ENCODE measurements at places on chromosomes 11 and 22.

DNA sequence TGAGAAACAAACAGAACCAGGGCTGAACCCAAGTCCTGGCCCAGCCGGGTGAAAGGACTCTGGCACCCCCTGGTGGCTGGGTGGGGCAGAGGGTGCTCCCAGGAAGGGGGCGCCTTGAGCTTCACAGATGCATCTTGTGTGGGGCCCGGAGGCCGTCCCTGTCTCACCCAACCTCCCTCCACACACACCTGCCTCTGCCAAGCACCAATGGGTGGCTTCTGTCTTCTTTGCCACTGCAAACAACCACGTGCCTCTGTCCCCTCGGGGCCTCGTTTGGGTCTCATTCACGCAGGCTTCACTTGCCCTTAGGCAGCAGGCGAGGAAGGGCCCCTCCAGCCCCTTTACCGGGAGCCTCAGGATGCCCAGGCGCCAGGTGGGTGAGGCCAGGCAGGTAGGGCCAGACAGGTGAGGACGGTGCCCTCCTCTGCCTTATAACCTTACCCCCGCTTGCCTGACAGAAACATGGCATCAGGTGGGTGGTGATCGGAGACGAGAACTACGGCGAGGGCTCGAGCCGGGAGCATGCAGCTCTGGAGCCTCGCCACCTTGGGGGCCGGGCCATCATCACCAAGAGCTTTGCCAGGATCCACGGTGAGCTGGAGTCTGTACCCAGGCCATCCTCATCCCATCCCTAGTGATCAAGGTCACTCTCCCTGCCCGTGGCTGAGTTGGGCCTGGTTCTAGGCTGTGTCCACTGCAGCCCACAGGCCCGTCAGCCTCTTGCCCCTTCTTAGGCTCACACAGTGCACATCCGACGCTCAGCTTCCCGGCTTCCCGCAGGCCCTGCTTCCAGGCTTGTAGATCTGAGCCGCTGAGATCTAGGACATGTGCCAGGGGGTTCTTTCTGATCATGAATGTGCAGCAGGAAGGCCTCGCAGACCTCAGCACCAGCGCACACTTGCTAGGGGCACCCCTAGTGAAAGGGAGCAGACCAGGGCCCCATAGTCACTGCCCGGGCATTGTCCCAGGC lies 17.2 kb downstream of the POLR3H start:
- DNase-seq = peak; percentile 36

- no peak for DNase-seq
These were observed 7.3 kb downstream of the PACSIN2 start for GRCh38 chr22:43007519-43008102.

GRCh38 chr11:68950270-68950669 lies 30.5 kb downstream of the MRGPRD start:
- no peak for DNase-seq

DNA sequence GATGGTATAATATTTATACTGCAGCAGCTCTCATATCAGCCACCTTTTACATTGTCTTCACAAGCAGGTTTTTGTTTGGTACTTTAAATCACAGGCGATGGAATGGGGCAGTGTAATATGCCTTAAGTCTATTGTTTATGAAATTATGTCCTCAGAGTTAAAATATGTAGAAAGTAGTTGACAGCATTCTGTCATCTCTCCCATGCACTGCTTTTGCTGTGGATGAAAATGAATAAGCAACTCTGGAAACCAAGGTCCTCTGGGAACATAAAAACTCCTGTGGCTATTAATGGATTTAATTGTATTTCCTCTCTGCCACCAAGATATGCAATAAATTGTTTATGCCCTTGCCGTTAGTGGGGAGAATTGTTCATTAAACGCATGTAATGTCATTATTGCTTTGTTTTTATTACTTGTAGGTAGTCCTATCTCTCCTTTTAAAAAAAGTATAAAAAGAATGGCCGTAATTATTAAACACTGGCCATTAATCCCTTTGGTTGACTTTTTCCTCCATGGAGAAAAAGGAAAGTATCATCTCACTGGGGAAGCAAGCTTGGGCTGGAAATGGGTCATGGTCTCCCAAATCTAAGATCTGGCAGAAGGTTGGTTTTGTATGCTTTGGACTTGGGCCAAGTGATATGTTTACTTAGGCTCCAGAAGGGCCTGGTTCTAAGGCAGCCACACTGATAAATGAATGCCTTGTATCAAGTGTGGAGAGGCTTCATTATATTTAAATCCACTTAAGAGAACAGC lies 13.1 kb downstream of the PACS1 start:
- DNase-seq = no peak

DNA sequence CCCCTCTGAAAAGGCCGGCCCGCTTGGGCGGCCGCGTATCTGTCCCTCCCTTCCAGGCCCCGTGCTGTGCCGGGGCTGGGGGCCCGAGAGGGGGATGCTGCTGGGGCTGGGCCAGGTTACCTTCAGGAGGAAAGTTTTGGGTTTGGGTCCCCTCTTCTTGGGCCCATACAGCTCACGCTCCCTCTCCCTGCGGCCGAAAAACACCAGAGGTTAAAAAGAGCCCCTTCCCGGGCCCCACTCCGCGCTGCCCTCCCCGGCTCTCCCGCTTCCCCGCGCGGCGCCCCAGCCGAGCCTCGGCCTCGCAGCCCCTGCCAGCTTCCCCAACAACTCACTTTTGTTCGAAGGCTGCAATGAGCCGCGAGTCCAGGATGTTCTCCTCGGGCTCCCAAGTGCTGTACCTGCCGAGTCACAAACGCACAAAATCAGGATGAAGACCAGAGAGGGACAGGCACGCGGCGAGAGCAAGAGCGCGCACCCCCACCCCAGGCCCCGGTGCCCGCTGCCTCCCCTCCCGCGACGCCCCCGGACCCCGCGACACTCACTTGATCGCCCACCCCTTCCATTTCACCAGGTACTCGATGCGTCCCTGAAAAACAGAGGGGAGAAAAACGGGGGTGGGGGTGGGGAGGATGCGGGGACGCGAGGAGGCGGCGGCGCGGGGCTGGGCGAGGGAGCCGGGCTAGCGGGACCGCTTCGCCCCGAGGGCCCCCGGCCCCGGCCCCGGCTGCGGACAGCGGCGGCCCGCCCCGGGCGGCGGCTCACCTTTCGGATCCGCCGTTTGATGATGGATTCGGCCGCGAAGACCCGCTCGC lies 450 bp downstream of the CBX6 start:
- DNase-seq = no peak

GRCh38 chr11:13965337-13965736 lies 2.8 kb downstream of the SPON1 start:
- no peak for DNase-seq

DNA sequence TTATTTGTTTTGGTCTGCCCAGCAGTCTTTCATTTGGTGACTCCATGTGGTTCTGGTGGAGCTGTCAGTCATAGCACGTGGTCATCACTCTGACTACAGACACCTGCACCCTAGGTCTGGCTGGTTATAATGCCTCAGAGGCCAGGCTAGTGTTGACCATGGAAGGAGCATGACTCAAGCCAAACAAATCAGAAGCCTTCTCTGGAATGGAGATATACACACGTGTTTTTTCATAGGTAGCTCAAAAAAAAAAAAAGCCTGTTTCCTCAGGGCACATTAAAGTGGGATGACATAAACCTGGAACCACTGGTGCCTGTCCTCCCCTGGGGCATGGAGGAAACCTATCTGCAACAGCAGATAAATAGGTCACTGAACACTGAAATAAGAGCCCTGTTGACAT lies 8.1 kb upstream of the PLAAT3 start:
- no peak for DNase-seq

DNA sequence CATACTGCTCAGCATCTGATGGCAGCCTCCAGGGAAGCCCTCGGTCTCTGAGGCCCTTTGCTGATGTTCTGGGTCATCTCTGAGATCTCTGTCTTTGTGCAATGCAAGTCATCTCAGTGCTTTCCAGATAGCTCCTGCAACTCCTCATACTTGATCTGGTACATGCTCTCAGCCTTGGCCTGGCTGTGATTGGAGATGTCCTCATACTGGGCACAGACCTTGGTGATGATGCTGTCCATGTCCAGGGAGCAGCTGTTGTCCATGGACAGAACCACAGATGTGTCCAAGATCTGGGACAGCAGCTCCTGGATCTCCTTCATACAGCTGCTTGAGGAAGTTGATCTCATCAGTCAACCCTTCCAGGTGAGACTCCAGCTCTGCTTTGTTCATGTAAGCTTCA lies 69.1 kb downstream of the SIK2 start:
- no peak for DNase-seq

DNA sequence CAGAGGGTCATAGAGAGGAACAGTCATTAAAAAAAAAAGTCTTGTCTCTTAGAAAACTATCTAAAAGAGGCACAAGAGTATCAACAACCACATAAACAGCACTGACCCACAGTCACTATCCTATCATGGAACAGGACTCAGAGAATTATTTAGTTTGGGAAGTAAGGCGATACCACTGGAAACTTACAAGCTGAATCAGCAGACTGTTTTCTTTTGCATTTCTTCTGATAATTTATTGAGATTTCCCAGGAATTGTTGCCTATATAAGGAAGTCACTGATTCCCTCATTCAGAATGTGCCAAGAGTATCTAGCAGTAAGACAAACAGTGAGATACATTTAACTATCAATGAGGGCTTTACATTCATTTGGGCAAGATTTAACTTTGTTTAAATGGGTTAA lies 304.1 kb downstream of the GUCY1A2 start:
- DNase-seq = no peak

DNA sequence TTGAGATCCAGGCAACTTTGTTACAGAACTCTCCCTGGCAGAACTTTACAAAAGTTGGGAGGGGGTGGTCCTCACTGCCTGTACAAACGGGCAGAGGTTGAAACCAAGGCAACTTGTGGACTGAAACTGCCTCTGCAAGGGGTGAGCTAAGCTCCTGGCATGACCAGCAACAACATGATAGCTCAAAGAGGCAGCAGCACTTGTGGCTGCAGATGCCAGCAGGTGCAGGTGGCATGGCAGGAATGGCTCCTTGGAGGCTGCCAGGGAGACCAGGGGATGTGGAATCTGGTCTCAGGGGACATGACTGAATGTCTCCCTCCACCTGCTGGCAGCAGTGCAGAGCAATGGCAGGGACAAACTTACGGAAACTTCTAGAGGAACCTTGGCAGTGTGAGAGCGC lies 38.8 kb upstream of the PHF21A start:
- no peak for DNase-seq

- no peak for DNase-seq
These were observed 21.2 kb downstream of the PDE2A start for GRCh38 chr11:72652873-72653630.

DNA sequence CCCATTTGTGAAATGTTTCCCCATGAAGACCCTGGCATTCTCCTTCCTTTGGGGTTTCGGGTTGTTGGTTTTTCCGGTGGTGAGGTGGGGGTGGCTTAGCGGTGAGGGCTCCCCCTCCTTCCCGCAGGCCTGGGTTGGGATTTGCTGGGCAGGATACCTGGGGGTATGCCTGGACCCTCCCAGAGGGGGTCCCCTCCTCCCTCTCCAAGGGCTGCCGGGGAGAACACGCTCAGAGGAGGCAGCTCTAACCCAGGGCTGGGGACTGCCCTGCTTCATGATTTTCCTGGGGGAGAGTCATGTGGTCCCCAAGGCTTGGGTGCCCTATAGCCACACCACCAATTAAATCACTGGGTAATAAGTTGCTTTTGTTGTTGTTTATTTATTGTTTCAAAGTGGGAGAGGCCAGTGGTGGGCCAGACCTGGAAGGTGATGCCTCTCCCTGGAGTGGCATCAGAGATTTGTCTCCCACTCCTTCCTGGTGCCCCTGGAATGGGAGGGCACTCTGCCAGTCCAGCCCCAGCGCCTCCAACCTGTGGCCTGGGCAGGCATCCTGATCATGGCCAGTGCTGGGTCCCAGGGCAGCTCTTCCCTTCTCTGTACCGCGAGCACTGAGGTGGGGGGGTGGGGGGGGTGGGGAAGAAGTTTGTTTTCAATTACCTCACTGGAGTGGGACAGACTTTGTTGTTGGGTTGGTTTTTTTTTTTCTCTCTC lies 1.3 kb upstream of the CLCF1 start:
- DNase-seq = no peak

DNA sequence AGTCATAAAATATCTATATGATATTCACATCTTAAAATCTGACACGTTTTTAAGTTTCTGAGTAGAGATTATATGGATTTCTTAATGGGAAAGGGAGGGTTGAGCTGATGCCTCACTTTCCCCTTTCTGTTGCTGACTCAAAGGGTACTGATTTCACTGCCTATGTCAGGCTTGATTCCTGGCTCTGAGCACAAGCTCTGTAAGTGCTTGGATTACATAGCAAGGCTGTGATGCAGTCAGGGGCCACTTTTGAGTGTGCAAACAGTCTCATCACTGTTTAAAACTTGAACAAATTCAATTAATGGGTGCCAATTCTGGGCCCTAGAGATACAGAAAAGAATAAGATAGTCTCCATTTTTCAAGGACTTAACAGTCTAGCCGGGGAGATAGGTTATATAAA lies 14.4 kb downstream of the ATXN10 start:
- DNase-seq = no peak

DNA sequence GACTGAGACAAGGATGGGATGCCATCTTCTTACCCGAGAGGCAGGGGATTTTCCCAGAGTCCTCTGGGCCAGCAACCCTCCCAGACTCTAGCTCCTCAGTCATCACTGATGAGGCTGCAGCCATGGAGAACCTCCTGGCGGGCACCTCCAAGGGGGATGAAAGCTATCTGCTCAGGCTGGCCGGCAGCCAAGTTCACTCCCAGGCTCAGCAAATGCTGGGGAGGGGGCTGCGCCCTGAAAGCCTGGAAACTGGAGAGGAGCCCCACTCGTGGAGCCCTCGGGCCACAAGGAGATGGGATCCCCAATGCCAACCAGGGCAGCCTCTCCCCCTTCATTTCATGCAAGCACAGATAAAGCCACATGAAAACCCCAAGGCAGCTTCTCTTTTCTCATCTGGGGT lies 75.0 kb downstream of the CACNA1I start:
- DNase-seq = no peak
